ENCODE measurements at places on chromosomes 1 and 21. TPM values are rescaled to one million over a fixed set of nuclear protein-coding genes. Genes with fewer than 3 reads are reported as not detected.

The BGLAP gene
- not detected for total RNA-seq

- no peak for DNase-seq
- no peak overlapping the region for H3K27ac ChIP-seq
- H3K36me3 ChIP-seq = no peaks in the 10 kb centered on the region
- no peak overlapping the region for H3K4me3 ChIP-seq
These were observed 121.6 kb upstream of the IRF2BP2 start for GRCh38 chr1:234731569-234732085.

The WDR64 gene
- total RNA-seq = not detected

- no peaks in the 10 kb centered on the region for H3K4me1 ChIP-seq
- H3K36me3 ChIP-seq = no peaks in the 10 kb centered on the region
- H3K27me3 ChIP-seq = no peaks in the 10 kb centered on the region
- H3K4me3 ChIP-seq = no peak overlapping the region
These were observed 79.5 kb downstream of the RUNX1 start for GRCh38 chr21:34969423-34970166.

The DNAJC28 gene
- total RNA-seq = not detected

The ZYG11B gene
- total RNA-seq = 75.9 TPM

- H3K27me3 ChIP-seq = no peaks in the 10 kb centered on the region
- H3K4me1 ChIP-seq = no peaks in the 10 kb centered on the region
- DNase-seq = no peak
- no peaks in the 10 kb centered on the region for H3K36me3 ChIP-seq
- no peak overlapping the region for H3K27ac ChIP-seq
These were observed 19.9 kb upstream of the SLC35F3 start for GRCh38 chr1:233884461-233885151.

DNA sequence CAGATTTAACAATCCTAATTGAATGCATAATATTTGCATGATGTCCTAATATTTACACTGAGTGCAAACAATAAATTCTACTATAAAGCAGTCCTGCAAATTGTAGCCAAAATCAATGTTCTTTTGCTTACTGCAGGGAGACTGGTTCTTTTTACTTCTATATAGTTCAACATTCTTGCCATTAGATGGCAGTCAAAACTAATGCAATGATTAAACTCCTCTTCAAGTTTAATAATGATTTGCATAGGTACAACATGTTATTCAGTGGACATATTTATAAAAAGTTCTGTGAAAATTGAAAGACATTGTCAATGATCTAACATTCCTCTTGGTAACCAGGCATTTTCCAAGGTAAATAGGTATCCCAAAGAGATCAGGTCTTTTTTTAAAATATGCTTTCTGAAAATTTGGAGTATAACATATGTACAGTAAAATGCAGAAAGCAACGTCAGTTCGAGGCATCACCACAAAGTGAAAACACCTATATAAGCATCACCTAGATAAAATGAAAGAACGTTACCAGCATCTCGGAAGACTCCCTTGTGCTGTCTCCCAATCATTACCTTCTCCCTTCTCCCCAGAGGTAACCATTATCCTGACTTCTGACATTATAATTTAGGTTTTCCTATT, 9.8 kb upstream of the FNBP1L start:
- DNase-seq = no peak
- no peak overlapping the region for H3K4me3 ChIP-seq
- no peak overlapping the region for H3K27ac ChIP-seq

- H3K4me1 ChIP-seq = no peaks in the 10 kb centered on the region
- H3K27ac ChIP-seq = no peak overlapping the region
- H3K36me3 ChIP-seq = no peaks in the 10 kb centered on the region
- no peaks in the 10 kb centered on the region for H3K27me3 ChIP-seq
- H3K4me3 ChIP-seq = no peak overlapping the region
These were observed 185.1 kb downstream of the FOXD2 start for GRCh38 chr1:47622776-47623556.

The KPNA6 gene
- total RNA-seq = 20.5 TPM

The ARHGEF11 gene
- 82.8 TPM for total RNA-seq

GRCh38 chr1:200079232-200079940, 51.9 kb downstream of the NR5A2 start:
- DNase-seq = no peak
- no peaks in the 10 kb centered on the region for H3K4me1 ChIP-seq
- H3K27ac ChIP-seq = no peak overlapping the region
- H3K27me3 ChIP-seq = peaks cover 6% of the 10 kb centered on the region

DNA sequence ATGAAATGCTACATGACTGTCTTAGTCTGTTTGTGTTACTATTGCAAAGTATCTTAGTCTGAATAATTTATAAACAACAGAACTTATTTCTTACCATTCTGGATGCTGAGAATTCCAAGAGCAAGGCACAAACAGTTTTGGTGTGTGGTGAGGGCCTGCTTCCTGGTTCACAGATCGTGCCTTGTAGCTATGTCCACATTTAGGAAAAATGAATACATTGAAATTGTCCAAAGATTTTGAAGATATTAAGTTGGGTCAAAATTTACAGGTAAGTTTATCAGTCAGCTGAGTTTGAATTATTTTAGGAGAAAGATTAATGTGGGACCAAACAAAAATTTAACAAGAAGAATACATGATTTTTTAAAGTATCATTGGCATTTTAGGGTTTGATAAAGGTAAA, 293.5 kb downstream of the LTN1 start:
- H3K27ac ChIP-seq = no peak overlapping the region
- no peak overlapping the region for H3K4me3 ChIP-seq
- no peaks in the 10 kb centered on the region for H3K36me3 ChIP-seq
- H3K4me1 ChIP-seq = no peaks in the 10 kb centered on the region
- DNase-seq = no peak

- H3K27me3 ChIP-seq = no peaks in the 10 kb centered on the region
- H3K27ac ChIP-seq = no peak overlapping the region
- no peak overlapping the region for H3K4me3 ChIP-seq
- H3K4me1 ChIP-seq = peaks cover 7% of the 10 kb centered on the region
These were observed 44.8 kb upstream of the SPOCD1 start for GRCh38 chr1:31860581-31860980.

DNA sequence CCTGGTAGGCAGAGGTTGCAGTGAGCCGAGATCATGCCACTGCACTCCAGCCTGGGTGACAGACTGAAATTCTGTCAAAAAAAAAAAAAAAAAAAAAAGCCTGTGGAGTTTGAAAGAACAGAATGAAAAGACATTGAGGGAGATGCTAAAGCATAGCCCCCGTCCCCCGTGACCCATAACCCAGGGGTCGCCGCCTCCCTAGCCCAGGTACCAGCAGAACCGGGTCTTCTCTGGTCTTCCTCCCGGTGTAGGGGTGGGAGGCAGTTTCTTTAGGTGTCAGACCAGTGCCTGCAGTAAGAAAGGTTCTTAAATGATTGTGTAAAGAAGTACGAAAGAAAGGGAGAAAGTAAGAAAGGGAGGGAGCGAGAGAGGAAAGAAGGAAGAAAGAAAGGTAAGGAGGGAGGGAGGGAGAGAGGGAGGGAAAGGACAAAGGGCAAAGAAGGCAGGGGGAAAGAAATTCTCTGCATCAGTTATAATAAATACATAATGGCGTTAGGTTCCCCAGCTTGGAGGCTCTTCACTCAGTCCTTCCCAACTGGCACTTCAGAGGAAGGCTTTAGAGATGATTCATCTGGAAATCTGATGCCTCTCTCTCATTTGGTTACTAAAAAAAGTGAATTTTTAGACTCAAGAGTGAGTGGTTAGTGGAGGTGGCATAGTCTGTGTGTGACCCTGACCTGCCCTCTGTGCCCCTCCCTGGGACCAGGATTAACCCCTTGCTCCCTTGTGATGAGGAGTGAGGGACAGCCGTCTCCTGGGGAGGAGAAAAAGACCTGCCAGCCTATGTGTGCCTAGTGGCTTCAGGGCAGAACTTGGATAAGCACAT, 1.1 kb downstream of the IL24 start:
- peaks cover 5% of the 10 kb centered on the region for H3K27me3 ChIP-seq
- no peak overlapping the region for H3K4me3 ChIP-seq
- H3K4me1 ChIP-seq = peaks cover 7% of the 10 kb centered on the region
- H3K27ac ChIP-seq = no peak overlapping the region
- H3K36me3 ChIP-seq = no peaks in the 10 kb centered on the region
- DNase-seq = no peak

GRCh38 chr1:204940591-204940990, 69.9 kb downstream of the NFASC start:
- DNase-seq = no peak
- no peaks in the 10 kb centered on the region for H3K4me1 ChIP-seq
- H3K36me3 ChIP-seq = no peaks in the 10 kb centered on the region
- H3K27ac ChIP-seq = no peak overlapping the region
- H3K27me3 ChIP-seq = no peaks in the 10 kb centered on the region
- H3K4me3 ChIP-seq = no peak overlapping the region

GRCh38 chr1:83546874-83547273, 452.1 kb downstream of the TTLL7 start:
- no peaks in the 10 kb centered on the region for H3K36me3 ChIP-seq
- H3K4me3 ChIP-seq = no peak overlapping the region
- no peak for DNase-seq
- no peaks in the 10 kb centered on the region for H3K27me3 ChIP-seq

The TTLL10 gene
- total RNA-seq = not detected

The SPATA45 gene
- not detected for total RNA-seq

DNA sequence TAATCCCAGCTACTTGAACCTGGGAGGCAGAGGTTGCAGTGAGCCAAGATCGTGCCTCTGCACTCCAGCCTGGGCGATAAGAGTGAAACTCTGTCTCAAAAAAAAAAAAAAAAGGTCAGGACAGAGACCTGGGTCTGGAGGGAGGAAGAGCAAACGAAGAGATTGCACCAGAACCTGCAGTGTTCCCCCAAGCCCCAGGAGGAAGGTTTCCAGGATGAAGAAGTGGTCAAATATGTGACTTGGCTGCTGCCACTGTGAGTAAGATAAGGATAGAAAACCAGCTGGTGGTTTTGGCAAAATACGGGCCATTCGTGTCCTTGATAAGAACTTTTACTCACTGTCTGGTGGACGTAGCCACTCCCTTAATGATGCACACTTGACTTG, 42.2 kb downstream of the CLDN14 start:
- H3K4me3 ChIP-seq = no peak overlapping the region
- H3K36me3 ChIP-seq = no peaks in the 10 kb centered on the region
- no peak for DNase-seq
- H3K27ac ChIP-seq = no peak overlapping the region
- H3K4me1 ChIP-seq = no peaks in the 10 kb centered on the region
- H3K27me3 ChIP-seq = no peaks in the 10 kb centered on the region

DNA sequence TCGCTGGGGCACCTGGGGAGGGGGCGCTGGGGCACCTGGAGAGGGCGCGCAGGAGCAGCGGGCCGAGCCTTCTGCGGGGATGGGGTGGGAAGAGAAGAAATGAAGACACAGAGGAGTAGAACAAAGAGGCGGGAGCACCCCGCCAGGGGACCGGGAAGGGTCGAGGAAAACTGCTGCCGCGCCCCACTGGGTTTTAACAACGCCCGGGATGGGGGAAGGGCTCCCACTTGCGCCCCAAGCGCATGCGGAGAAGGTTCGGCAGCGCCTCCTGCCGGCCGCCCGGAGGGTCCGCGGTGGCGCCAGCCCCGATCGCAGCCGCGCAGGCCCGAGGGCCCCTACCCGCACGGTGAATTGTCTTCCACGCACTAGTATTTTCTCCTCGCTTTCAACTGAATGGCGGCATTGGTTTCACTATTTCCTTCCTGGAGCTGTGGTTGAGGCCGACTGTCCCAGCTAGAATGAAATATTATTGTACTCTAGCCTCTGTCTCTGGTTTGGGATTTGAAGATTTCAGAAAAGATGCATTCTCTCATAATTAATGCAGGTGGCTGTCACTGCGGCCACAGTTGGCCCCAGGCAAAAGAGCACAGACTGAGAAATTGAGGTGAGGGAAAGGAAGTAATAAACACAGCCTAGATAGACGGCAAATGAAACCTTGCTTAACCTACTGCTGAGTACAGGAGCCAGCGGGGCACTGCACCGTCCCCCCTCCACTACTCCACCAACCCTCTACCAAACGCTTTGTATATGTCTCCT, 57.3 kb downstream of the MAB21L3 start:
- H3K4me3 ChIP-seq = peak overlapping the region; percentile 58
- H3K36me3 ChIP-seq = no peaks in the 10 kb centered on the region
- DNase-seq = peak; percentile 92
- H3K27me3 ChIP-seq = no peaks in the 10 kb centered on the region
- H3K4me1 ChIP-seq = peaks cover 37% of the 10 kb centered on the region

- no peak for DNase-seq
- H3K27ac ChIP-seq = no peak overlapping the region
- H3K4me1 ChIP-seq = peaks cover 12% of the 10 kb centered on the region
- H3K27me3 ChIP-seq = no peaks in the 10 kb centered on the region
- H3K4me3 ChIP-seq = no peak overlapping the region
- H3K36me3 ChIP-seq = no peaks in the 10 kb centered on the region
These were observed 62.3 kb downstream of the SLC19A1 start for GRCh38 chr21:45479691-45480675.

The TNFSF4 gene
- total RNA-seq = 1.6 TPM

The OR10J1 gene
- total RNA-seq = not detected

The RPTN gene
- not detected for total RNA-seq

DNA sequence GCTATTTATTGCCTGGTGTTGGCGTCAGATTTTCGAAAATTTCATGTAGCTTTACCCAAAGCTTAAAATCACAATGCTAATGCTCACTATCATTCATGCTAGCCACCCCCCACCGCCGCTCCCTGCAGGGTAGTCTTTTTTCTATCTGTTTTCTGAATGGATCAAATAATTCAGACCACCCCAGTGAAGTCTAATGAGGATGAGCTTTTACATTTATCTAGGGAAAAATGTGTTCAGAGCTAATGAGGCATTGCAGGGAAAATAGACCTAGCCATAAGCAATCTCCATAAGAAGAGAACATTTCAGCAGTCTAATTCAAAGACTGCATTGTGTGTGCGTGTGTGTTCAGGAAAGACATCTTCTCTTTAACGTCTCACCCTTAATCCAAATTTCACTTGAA, 533.0 kb upstream of the PRMT6 start:
- no peak for DNase-seq
- H3K27me3 ChIP-seq = no peaks in the 10 kb centered on the region
- no peaks in the 10 kb centered on the region for H3K36me3 ChIP-seq
- no peak overlapping the region for H3K4me3 ChIP-seq
- H3K27ac ChIP-seq = no peak overlapping the region

DNA sequence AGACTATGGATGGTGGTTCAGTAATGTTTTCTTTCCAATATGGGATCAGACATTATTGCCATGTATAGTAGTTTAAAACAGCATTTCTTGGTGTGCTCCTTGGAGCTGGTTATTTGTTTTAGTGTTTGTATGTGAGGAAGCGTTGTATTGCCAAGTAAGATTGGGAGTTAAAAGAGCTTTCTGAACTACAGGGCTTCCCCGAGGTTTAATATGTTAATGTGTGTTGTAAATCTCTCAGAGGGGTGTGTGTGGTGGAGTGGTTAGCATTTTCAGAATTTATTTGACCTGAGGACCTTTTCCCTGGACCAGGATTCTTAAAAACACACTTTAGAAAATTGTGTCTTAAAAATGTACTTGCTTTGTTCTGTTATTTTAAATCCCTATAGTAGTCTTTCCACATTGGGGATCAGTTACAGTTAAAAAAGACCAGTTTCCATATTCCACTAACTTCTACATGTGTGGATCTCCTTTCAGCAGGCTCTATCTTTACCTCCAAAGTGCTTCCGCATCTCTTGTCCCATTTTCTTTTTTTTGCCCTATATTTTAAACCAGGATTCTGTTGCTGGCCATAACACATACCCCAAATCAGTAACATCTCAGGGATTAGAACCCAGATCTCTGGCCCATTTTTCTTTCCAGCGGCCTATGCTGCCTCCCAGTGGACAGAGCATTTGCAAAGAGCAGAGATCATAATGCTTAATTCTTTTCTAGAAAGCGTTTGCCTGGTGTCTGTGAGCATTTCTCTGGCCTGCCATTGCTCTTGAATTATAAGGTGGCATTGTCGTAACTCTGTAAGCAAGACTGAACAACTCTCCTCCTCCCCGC, 58.6 kb downstream of the PBX1 start:
- H3K27me3 ChIP-seq = no peaks in the 10 kb centered on the region
- H3K27ac ChIP-seq = no peak overlapping the region
- no peaks in the 10 kb centered on the region for H3K36me3 ChIP-seq
- peaks cover 28% of the 10 kb centered on the region for H3K4me1 ChIP-seq
- DNase-seq = peak; percentile 43

Measured in transverse colon (tissue), 4 donors.